ENCODE measurements at places on chromosomes 6 and 20.

- no peak for DNase-seq
These were observed 47.0 kb downstream of the HUS1B start for GRCh38 chr6:609905-610304.

- peak; percentile 52 for DNase-seq
These were observed 167.4 kb upstream of the THBS2 start for GRCh38 chr6:169420912-169421543.

DNA sequence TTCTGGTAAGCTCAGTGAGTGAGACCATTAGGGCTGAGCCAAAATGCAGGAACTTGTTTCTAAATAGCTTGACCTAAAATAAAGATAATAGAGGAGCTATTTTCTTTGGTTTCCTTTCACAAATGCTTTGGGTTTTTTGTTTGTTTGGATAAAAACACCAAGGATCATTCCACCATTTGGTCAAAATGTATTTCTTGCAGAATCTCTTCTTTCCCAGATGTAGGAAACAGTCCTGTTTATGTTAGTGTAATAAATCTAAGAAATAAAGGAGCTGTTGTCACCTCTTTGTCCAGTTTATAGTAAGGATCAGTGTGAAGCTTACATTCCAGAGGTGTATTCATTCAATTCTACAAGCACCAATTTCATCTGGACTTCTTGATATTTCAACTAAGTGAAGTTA lies 297.8 kb downstream of the GJA1 start:
- DNase-seq, result peak; percentile 4

GRCh38 chr6:44202972-44203750 lies 13.6 kb upstream of the MYMX start:
- DNase-seq, result no peak

DNA sequence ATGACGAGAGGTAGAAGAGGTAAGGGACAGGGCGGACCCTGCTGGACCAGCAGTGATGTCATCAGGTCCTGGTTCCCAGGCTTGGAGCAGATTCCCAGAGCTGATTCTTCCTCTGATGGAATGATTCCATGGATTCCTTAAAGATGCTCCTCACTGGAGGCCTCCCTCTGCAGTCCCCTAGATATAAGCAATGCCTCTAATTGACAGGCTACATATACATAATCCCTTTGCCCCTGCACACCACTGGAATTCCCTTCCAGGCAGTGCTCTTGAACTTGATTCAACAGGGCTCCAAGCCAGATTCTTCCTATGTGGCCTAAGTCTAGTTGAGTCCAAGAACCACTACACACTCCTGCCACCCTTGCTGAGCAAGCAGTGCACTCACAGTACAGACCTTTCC lies 52.3 kb upstream of the L3MBTL3 start:
- DNase-seq, result no peak

DNA sequence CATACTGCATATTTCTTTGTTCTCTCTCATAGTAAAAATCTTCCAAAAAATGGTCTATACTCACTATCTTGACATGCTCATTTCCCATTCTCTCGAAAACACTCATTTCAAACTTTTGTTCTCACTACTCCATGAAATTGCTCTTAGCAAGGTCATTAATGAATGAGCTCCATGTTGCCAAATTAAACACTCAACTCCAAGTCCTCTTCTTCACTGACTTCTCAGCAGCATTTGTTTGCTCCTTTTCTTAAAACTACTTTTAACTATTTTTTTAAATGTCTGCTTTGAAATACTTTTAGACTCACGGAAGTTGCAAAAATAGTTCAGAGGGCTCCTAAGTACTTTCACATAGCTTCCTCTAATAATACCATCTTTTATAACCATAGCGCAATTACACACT lies 274.0 kb upstream of the PREP start:
- no peak for DNase-seq

DNA sequence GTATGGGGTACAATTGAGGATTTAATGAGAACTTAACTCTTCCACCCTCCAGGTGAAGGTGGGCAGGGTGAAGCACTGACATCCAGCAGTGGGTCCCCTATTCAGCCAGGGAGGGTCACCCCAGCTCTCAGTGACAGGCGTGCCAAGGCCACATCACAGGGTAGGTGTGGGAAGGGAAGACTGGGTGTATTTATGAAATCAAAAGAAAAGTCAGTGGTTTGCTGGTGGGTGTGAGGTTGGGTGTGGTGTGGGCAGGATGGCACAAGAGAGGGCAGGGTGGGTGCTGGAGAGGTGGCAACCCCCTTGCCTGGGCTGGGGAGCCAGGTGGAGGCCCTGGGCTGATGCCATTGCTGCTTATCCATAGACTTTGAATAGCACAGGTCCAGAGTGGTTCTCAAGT lies 16.6 kb downstream of the SYNDIG1 start:
- DNase-seq, result no peak

- DNase-seq, result peak; percentile 41
These were observed 9.2 kb downstream of the PHF3 start for GRCh38 chr6:63644668-63645326.

DNA sequence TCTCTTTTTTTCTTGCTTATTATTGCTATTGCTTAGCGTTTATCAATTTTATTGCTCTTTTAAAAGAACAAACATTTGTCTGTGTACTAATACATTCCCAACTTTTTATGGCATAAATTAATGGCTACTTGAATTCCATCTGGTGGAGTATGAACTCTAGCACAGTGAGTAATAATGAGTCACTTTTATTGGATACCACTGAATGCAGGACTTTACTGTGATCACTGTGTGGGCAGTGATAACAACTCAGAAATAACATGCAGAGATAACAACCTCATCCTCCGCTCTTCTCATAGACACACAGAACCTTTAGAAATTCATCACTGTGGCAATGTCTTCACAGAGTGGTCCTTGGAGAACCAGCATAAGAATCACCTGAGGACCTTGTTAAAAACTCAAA lies 174.9 kb upstream of the PRND start:
- DNase-seq, result no peak

GRCh38 chr20:12061466-12061865 lies 143.8 kb downstream of the BTBD3 start:
- DNase-seq, result peak; percentile 81

- no peak for DNase-seq
These were observed 6.4 kb downstream of the RSPH3 start for GRCh38 chr6:158993639-158994038.

GRCh38 chr20:8647961-8648441 lies 420.9 kb upstream of the PLCB4 start:
- DNase-seq, result peak; percentile 83

DNA sequence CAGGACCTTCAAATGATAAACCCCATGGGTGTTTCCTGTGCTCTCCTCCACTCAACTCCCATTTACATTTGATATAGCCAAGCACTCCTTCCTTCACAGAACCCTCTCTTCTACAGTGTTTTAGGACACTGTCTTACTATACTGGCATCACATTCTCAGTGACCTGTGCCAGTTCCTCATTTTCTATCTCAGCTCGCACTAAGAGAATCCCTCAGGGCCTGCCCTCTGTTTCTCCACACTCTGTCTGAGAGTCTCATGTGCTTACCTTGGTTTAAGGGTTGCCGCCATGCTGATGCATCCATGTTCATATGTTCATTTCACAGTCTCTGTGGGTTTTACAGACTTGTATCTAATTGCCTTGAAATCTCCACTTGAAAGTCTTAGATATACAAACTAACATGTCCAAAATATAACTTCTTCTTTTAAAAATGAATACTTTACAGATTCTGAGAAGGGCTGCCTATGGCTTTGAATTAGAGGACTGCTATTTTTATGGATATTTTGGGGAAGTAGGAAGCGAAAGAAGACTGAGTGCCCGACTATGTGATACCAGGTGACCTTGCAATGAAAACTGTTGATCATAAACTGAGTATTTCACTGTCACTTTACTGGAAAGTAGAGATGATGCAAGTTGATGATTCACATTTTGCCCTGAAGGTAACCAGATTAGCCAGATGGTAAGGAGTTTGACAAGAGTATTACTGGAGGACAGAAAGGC lies 153.1 kb upstream of the SIM1 start:
- DNase-seq, result no peak

DNA sequence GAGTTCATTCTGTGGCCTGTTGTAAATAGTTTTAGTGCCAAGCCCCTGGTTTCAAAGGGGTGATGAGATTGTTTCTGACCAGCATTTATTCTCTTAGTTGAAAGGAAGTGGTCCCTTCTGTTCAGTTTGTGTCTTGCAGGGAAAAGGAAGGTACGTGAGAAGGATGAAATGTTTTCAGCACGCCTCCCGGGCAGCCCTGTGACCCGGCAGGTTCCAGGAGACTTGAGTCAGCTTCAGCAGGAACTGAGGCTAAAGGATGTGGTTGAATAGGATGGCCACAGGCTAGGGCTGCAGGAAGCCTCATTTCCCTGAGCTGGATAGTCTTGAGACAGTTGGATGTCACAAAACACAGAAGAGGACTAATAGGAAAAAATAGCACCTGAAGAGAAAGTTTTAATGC lies 132.4 kb upstream of the SYNDIG1 start:
- no peak for DNase-seq

DNA sequence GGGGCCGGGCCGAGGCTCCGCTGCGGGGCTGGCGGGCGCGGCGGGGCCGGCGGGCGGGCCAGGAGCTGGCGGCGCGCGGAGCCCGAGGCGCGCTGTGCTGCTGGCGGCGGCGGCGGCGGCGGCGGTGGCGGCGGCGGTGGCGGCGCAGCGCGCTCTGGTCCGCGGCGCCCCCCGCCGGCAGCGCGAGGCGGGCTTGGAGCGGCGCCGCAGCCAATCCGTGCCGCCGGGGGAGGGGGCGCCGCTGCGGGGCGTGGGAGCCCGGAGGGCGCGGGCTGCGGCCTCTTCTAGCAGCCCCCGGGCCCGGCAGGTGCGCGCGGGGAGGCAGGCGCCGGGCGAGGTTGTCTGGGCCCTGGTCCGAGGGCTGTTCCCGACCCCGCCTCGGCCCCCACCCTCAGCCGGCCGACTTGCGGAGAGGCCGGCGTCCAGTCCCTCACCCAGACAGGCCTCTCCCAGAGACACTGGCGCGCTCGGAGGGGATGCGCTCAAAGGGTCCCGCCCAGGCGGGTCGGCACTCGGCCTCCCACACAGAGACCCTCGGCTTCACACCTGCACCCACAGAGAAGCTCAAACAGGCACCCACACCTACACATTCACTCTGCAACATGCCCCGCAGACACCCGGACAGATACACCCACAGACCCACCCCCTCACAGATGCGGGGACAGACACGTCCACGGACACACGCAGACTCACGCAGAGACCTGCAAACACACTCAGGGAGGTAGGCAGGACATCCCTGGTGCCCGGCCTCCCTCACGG lies at the start of gene RIMS4:
Gene RIMS4 (minus strand): TSS at position 156 of the 759 bp plus-strand sequence. CDS start 275 bp downstream, outside the sequence.
- peak; percentile 79 for DNase-seq

GRCh38 chr20:4341804-4342485 lies 326.6 kb upstream of the RNF24 start:
- peak; percentile 25 for DNase-seq

DNA sequence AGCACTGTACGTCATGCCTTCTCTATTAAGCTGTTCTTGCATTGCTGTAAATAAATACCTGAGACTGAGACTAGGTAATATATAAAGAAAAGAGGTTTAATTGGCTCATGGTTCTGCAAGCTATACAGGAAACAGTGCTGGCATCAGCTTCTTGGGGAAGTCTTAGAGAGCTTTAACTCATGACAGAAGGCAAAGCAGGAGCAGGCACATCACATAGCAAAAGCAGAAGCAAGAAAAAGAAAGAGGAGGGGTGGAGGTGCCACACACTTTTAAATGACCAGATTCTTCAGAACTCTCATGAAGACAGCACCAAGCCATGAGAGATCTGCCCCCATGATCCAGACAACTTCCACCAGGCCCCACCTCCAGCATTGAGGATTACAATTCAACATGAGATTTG lies 30.1 kb downstream of the CYB5R4 start:
- no peak for DNase-seq

GRCh38 chr20:25081730-25082497 lies at the start of gene VSX1:
Gene VSX1 (minus strand): TSS chr20:25082141. CDS start chr20:25082096, 45 bp downstream.
- DNase-seq, result no peak

DNA sequence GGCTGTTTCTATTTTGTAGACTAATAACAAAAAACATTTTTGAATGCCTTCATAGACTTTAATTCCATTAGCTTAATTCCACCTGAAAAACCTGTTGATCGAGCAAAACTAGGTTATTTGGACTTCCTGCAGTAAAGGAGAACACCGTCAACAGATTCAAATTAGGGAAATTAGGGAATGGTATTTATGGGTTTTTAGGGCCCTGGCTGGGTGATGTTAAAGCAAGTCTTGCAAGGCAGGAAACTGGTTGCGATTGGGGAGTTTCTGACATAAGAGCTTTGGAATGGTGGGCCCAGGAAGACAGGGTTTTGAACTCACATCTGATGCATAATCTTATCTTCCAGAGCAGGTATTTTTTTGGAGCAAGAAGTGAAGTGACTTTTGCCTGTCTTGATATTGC lies 40.1 kb upstream of the TFAP2C start:
- no peak for DNase-seq

DNA sequence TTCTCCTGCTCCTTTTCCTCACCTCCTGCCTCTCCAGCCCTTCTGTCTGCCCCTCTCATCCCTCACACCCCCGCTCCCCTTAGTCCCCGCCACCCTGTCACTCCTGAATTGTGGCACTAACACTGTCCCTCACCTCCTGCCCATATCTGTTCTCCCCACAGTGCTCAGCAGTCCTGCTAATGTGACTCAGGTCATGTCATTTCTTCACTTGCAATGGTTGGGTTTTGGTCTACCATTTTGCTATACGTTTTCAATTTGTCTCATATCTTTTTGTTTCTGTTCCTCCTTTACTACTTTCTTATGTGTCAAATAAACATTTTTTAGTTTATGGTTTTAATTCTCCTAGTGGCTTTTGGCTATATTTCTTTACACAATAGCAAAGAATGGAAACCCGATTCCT lies 1.3 kb upstream of the HLA-B start:
- no peak for DNase-seq

DNA sequence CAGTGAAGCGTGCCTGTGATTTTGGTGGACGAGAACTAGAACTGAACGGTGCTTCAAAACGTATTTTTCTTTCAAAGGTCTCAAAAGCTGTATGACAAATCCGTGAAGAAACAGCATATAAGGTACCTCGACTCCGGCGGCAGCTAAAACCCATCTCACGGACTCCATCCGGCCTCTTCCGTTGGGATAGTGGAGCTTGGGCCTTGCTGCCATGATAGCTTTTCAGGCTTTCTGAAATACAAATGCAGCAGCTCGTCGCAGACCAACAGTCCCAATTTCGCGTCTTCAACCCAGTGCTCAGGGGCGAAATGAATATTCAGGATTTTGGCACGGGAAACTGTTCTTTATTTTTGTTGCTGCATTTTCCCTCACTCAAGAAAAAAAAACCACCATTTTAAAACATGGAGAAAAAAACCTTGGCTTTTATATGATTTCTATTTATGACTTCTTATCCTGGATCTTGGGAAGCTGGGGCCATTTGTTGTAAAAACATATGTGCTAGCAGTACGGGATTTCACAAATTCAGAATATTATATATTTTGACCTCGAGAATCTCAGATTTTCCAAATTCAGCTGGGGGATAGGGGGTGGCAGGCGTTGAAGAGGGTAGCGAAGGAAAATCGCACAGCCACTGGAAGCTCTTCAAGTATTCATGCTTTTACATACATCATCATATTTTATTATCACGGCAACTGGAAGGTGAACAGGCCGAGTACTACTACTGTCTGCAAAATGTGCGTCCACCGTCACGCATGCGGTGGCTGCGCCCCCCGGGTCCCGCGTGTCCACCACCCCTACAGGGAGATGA lies 849 bp downstream of the GSTA4 start:
- DNase-seq, result peak; percentile 35

Measured in cardiac muscle cell (in vitro differentiated cells and primary cell).